ENCODE measurements at places on chromosomes 11 and 22.

DNA sequence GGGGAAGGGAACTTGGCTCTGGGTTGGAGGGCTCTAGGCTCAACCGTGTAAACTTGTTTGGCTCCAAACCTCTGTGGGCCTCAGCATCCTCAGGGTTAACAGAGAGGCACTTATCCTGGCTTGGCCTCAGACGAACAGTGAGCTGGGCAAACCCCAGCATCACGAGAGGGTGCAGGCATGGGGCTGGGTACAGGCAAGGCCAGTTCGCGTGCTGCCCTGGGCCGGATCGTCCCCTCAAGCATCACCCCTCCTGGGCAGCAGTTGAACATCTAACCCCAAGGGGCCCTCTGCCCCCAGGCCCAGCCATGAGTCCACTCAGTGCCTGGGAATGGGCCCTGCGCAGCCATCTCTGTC is 1.9 kb downstream of the EHBP1L1 start:
- no peak for DNase-seq

DNA sequence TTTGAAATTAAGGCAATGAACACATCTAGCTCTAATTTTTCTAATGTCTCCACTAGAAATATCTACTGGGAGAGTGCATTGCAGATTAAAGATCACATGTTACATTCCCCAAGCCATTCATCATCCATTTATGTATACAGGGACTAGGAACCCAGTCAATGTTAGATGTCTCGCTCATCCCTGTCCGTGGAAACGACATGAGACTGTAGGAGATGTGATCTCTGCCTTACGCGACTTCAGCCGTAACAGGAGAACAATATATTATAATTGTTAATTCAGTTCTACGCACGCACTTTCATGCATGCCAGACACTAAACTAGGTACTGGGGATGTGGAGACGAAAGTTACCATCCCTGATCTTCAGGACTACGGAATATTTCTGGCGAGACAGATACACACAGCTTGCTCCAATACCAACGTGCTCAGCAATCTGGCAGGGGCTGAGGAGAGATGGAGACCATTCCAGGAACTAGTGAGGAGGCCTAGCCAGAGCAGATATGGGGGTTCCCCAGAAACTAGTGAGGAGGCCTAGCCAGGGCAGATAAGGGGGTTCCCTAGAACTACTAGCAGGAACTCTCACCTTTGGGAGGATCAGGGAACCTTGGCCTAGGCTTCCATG is 706 bp downstream of the DCPS start:
- no peak for DNase-seq

- DNase-seq: no peak
These were observed 315.1 kb downstream of the LARGE1 start for GRCh38 chr22:33605221-33605620.

- DNase-seq: peak; percentile 88
These were observed at the start of gene EHBP1L1 for GRCh38 chr11:65575568-65576231. Gene EHBP1L1 (plus strand): TSS chr11:65576053. CDS start chr11:65576303, 250 bp downstream.

GRCh38 chr11:69915151-69915500 is 95.9 kb upstream of the FGF3 start:
- DNase-seq: no peak

Measured in CD4-positive, alpha-beta T cell treated with Interleukin-12 subunit alpha and Interleukin-12 subunit beta, for 1 hour (primary cell).